Cardiac septum (tissue), 1 donor: ENCODE measurements at places on chromosomes 16 and 17. TPM values are rescaled to one million over a fixed set of nuclear protein-coding genes. Genes with fewer than 3 reads are reported as not detected.

ITGAD gene
- total RNA-seq, result not detected

PRSS33 gene
- not detected for total RNA-seq

AMDHD2 gene
- total RNA-seq, result 12.4 TPM

TPSG1 gene
- total RNA-seq, result not detected

CCDC200 gene
- total RNA-seq, result not detected

ZKSCAN2 gene
- total RNA-seq, result 5.1 TPM

KCNAB3 gene
- 0.43 TPM for total RNA-seq

CTRL gene
- not detected for total RNA-seq

TBC1D3H gene
- not detected for total RNA-seq

AHSP gene
- 1.7 TPM for total RNA-seq

RPS6KB1 gene
- total RNA-seq, result 24.7 TPM

DNA sequence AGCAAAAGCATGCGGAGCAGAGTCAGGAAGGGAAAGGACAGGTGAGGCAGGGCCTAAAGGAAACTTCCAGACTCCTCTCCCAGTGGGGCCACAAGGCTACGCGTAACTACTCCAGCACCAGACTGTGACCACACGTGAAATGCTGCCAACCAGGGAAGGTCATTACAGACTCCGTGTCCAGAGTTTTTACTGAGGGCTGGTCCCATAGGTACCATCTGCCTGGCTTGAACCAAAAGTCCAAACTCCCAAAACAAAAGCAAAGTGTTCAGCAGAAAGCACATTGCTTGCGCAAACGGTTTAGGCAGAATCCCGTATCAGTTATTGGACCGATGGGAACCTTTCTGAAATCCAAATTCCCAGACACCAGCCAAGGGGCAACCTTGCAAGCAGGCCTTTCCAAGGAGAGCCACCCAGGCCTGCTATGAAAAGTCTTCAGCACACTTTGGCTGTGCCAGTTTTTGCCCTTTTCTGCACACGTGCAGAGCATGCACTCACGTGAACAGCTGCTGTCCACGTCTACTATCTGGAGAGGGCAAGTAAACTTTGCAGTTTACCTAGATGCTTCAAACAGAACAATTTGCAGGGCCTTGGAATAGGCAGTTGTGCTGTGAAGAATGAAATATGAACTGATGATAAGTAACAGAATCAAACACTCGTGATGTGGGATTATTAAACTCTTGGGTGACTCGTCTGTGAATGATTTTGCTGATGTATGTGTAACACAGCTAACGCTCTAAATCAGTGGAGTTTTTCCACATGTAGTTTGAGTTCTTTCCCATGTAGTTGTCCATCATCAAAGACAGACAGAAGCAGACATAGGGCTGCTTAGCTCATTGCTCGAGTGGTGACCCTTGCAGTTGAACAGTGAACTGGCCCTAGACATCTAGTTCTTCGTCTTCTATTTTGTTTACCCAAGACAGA is 58.1 kb upstream of the CRISPLD2 start:
- DNase-seq, result no peak

- DNase-seq, result no peak
These were observed 225.1 kb downstream of the IRX3 start for GRCh38 chr16:54061454-54061853.

- no peak for DNase-seq
These were observed 20.9 kb downstream of the RPRML start for GRCh38 chr17:46958041-46958591.

DNA sequence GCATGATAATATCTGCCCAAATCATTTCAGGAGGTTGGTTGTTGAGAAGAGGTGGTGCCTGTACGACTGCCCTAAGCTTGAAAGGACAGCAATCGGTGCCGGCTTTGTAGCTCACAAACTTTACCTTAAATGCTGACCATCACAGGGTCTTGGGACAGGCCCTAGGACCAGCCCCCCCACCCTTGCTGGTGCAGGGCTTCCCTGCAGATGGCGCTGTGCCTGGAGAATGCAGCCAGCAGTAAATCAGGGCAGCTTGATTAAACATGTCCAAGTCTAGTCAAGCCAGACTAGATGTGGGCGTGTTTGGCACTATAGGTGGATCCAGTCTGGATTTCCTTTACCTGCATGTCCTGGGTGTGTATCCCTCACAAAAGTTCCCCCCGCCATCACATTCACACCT is 135.5 kb upstream of the CRHR1 start:
- DNase-seq, result no peak

- DNase-seq, result no peak
These were observed 116.6 kb upstream of the C17orf78 start for GRCh38 chr17:37259030-37259735.

- DNase-seq, result peak; percentile 91
These were observed 1.2 kb downstream of the TMC6 start for GRCh38 chr17:78127239-78127887.

GRCh38 chr16:17947637-17948036 is 388.9 kb downstream of the NPIPA8 start:
- no peak for DNase-seq

GRCh38 chr17:15124264-15124595 is 140.9 kb downstream of the PMP22 start:
- DNase-seq, result no peak

GRCh38 chr17:42980766-42981397 is 517 bp downstream of the RUNDC1 start:
- DNase-seq, result peak; percentile 80

DNA sequence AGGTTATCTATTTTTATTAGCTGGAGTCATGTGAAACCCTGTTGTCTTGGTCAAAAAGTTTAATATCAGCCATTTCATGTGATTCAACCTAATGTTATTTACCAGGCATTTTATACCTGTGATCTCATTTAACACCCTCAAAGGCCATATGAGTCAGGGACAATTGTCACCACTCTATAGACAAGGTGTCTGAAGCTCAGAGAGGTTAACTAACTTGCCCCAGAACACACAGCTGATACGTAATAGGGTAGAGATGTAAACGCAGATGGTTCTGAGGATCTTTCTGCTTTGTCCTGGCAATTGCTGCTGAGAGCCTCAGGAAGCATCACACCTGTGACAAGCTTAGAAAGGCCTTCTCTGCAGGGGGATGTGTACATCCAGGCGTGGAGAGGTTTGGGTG is 4.9 kb downstream of the CD300A start:
- DNase-seq, result no peak

GRCh38 chr17:7018331-7018964 is 4.4 kb upstream of the BCL6B start:
- no peak for DNase-seq

DNA sequence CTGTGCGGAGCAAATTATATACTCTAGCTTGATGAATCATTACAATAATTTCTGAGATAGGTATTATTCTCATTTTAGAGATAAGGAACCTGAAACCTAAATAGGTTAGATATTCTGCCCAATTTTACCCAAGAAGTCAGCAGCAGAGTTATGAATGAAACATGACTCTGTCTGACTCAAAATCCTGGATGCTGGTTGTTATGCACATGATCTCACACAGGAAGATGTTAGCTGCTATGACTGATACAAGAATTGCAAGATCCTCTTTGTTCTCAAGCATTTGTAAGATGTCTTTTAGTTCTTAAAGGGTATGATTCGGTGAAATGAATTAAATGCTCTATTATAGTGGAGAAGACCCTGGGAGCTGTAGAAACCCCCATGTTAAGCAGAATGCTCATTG is 447.8 kb downstream of the KIF2B start:
- DNase-seq, result no peak

GRCh38 chr17:7352503-7352889 is 534 bp downstream of the KCTD11 start:
- DNase-seq, result no peak

DNA sequence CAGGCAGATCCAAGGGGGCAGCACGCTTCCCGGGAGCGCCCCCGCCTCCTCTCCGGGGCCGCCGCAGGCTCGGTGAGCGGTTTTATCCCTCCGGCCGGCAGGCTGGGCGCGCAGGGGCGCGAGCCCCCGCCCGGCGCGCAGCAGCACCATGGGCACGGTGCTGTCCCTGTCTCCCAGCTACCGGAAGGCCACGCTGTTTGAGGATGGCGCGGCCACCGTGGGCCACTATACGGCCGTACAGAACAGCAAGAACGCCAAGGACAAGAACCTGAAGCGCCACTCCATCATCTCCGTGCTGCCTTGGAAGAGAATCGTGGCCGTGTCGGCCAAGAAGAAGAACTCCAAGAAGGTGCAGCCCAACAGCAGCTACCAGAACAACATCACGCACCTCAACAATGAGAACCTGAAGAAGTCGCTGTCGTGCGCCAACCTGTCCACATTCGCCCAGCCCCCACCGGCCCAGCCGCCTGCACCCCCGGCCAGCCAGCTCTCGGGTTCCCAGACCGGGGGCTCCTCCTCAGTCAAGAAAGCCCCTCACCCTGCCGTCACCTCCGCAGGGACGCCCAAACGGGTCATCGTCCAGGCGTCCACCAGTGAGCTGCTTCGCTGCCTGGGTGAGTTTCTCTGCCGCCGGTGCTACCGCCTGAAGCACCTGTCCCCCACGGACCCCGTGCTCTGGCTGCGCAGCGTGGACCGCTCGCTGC is 832 bp downstream of the CDK5R1 start:
- no peak for DNase-seq

DNA sequence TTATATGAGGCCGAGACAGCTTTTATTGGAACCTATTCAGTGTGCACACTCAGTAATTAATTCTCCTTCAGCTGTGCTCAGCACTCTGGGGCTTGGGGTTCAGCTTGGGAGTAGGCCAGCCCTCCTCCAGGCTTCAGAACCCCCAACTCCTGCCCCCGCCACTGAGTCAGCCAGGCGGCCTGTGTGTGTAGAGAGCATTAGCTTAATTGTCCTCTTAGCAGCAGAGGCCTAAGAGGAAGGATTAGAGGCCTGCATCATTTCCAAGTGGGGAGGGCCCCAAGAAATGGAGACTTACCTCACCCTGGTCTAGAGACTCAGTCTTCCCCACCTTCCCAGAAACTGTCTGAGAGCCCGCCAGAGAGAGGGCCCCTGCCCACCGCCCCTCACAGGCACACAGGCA is 772 bp downstream of the PRSS53 start:
- no peak for DNase-seq

GRCh38 chr17:47188271-47188875 is 722 bp downstream of the CDC27 start:
- DNase-seq, result no peak

- DNase-seq, result peak; percentile 82
These were observed 16.2 kb downstream of the MYLK3 start for GRCh38 chr16:46731691-46732555.

- peak; percentile 87 for DNase-seq
These were observed 40.9 kb downstream of the RFFL start for GRCh38 chr17:35022536-35023063.

- no peak for DNase-seq
These were observed 3.0 kb upstream of the KRT15 start for GRCh38 chr17:41521574-41522261.

GRCh38 chr16:90057738-90058173 is 19.4 kb downstream of the PRDM7 start:
- no peak for DNase-seq

- no peak for DNase-seq
These were observed 521 bp downstream of the ATMIN start for GRCh38 chr16:81035975-81036750.

- DNase-seq, result no peak
These were observed 1051.4 kb upstream of the RBFOX1 start for GRCh38 chr16:6281274-6281673.
